CD4-positive, CD25-positive, alpha-beta regulatory T cell (primary cell): ENCODE measurements at places on chromosomes 3 and 15. TPM values are rescaled to one million over a fixed set of nuclear protein-coding genes. Genes with fewer than 3 reads are reported as not detected.

DNA sequence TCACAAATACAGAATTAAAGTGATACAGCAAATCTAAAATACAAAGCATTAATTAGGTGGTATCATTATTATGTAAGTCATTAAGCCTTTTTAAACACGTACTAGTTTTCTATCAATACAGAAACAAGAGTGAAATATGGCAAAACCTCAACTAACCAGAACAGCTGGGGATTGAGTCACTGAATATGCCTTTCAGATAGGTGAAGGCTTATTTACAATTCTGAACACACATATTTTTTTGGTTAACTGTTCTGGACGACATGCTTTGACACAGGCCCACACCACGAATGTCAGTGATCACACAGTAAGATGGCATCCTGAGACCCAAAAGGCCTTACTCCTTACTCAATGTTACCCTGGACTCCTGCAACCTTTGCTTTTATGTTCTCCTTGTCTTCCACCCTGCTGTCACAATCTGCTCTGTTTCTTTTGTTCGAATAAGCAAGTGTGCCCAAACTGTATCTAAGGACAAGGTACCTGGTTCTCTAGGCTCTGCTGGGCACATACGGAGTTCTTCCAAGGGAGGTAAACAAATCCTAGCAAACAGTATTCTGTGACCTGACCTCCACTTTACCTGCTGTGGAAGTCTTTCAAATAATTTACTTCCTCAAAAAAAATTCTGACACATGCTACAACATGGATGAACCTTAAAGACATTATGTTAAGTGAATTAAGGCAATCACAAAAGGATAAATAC lies 7.0 kb downstream of the SFMBT1 start:
- no peak for DNase-seq

The ABI3BP gene
- not detected for total RNA-seq

The SRP14 gene
- total RNA-seq, result 128 TPM

The ACKR2 gene
- total RNA-seq, result not detected
